ENCODE measurements at places on chromosomes 7 and 10.
A peak's percentile ranks its signal among the peaks of the same experiment; 100 is the strongest.

DNA sequence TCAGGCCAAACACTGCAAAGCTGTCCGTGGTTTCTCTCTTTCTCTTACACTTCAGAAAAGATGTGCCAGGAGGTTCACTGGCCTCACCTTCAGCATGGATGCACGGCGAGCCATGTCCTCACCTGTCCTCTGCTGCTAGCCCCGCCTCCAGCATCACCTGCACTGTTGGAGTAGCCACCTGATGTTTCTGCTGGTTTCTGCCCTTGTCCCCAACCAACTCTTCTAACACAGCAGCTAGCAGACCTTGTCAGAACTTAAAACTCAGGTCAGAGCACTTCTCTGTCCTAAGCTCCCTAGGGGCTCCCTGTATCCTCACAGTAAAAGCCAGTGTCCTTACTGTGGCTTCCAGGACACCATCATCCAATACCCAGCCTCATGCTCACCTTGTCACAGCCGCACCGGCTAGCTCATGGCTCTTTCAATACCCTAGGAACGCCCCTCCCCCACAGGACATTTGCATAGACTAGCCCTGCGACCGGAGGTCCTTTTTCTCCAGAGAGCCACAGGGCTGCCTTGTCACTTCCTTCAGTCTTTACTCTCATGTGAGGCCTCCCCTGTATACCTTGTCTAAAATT lies 15.2 kb downstream of the PALD1 start:
- DNase-seq: no peak

DNA sequence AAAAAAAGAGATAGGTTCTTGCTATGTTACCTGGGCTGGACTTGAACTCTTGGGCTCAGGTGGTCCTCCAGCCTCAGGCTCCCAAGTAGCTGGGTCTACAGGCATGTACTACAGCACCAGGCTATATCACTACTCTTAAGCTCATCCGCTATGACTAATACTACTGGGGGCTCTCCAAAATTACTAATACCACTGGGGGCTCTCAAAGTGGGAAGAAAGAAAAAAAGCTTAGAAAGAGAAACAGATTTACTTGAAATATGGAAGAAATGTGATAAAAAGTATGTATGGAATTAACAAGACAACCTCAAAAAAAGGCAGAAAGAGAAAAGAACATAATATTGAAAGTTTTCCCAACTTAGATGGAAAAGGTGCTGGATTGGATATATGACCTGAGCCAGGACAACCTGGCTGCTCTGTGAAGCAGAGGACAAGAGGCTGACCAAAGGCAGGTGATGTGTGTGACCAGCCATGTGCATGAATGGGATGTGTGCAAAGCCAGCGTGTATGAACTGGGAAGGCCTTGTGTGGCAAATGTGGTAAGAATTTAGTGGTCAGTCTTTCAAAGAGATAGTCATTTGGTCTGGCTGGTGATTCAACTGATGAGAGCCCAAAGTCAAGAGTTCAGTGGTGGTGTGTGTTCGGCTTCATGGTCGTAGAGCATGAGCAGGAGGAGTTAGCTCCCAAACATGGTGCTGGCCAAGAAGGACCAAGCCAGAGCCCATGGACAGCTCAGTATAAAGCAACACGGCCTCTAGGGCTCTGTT lies 232.4 kb upstream of the KLF14 start:
- no peak for DNase-seq

DNA sequence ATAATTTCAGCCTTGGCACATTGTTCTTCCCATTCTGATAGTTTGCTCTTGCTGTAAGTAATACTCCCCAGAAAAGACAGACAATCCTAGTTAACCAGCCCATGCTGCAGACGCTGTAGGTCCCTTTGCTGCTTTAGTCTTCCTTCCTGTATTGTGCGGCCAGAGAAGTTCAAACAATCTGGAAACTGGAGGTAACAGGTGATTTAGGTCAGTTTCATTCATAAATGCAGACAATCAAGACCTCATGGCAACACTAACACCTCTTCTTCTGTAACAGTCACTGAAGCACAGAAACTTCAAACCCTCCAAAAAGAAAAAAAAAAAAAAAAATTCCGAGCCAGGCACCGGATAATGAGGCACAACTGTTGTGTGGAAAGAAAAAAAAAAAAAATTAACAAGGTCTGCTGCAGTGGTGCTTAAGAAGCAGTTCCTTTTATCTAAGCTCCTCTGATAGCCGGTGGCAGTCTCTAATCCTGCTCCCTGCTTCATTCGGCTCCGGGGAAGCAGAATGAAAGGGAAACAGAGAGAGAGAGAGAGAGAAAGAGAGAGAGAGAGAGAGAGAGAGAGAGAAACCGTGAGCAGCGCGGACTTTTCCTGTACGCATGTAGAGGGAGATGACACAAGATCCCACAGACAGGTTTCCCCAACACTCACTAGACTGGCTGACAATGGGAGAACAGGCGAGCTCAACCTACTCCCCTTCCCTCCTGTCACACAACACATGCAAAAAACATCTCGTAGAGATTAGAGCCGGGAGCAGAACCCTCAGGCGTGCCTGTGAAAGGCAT lies at the start of gene SEMA3A:
Gene SEMA3A (minus strand): TSS at position 306 of the 788 bp plus-strand sequence. CDS start 203 bp downstream, at position 103.
- peak; percentile 51 for DNase-seq

- no peak for DNase-seq
Observed at GRCh38 chr10:102230264-102230860, 4.3 kb downstream of the ELOVL3 start.

DNA sequence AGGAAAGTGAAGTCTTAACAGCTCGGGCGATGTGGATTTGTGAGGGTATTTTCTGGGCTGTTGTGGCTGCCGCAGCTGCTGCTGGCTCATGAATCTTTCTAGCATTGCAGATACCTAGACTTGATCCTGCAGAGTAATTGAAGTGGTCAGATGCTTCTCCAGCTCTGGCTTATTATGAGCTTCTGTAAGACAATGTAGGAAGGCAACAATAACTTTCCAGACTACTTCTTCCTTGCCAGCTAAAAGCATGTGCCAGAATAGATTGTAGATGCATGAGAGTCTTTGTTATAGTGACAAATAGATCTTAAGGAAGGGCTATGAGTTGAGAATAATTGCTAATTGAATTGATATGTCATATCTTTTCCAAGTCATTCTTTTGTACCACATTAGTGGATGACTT lies 461.4 kb upstream of the POT1 start:
- DNase-seq: no peak

DNA sequence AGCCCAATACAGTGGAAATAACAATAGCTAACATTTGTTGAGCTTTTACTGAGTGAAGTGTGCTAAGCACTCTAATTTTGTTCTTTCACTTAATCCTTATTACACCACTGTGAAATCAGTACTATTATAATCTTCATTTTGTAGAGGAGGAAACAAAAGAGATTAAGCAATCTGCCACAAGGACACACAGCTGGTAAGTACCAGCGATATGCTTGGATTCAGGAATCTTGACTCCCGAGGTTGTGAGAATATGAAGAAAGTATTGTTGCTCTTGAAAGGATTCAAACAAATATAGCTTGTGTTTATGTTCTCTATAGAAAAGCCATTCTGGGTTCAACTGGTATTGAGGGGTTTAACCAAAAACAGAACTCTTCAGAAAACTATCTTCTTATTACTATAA lies 93.7 kb upstream of the HECTD2 start:
- no peak for DNase-seq

- DNase-seq: no peak
Observed at GRCh38 chr7:36875794-36876193, 151.5 kb upstream of the AOAH start.

GRCh38 chr10:61744469-61744868 lies 81.7 kb downstream of the CABCOCO1 start:
- DNase-seq: peak; percentile 36

DNA sequence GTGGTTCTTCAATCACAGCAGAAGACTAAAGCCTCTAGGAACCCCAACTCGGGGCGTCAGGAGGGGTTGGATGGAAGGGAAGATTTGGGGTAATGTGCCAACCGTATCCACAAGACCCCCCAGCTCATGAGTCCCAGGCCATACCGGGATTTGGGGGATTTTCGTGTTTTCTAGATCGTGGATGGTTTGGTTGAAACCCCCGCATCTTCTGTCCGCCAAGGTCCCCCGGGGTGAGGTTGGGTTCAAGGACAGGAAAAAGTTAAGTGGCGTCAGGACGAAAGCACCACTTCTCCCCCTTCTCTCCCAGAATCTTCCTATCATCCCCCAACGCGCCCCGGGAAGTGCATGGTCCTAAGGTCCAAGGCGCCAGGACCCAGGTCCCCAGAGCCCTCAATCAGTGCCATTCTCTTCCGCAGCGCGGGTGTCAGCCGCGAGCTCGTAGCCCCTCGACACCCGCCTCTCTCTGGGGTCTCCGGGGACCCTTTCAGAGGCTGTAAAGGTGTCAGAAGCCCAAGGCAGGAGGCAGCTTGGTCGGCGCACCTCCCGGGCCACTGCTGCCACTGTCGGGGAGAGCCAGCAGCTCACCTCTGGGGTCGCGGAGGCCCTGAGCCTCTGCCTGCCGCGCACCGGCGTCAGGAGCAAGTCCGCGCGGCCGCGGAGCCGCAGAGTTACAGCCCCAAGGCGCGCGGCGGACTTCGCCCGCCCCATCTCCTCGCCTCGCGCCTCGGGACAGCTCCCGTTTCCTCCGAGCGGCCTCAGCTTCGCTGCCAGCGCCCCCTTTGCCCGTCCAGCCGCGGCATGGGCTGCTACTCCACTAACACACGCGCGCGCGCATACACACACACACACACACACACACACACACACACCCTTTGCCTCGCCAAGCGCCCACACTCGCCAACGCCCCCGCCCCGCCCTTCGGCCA lies 1.5 kb downstream of the MKX start:
- peak; percentile 46 for DNase-seq

GRCh38 chr7:22563032-22563501 lies 63.1 kb upstream of the STEAP1B start:
- no peak for DNase-seq

GRCh38 chr10:31769564-31769963 lies 159.1 kb downstream of the ARHGAP12 start:
- DNase-seq: no peak
